SK-N-SH (cell line): ENCODE measurements at places on chromosomes 3 and 15. TPM values are rescaled to one million over a fixed set of nuclear protein-coding genes. Genes with fewer than 3 reads are reported as not detected.

BOC gene
- 5.8 and 6.6 TPM in 2 replicates for polyA plus RNA-seq

GABRR3 gene
- not detected in 2 replicates for polyA plus RNA-seq

PP2D1 gene
- not detected in 2 replicates for polyA plus RNA-seq

TTLL13 gene
- polyA plus RNA-seq = 0.03 and 0.06 TPM in 2 replicates

GRCh38 chr3:181956122-181956521, 244.4 kb downstream of the SOX2 start:
- H3K4me3 ChIP-seq = no peak overlapping the region
- no peaks in the 10 kb centered on the region for H3K36me3 ChIP-seq
- DNase-seq = no peak
- no peak overlapping the region for H3K27ac ChIP-seq
- H3K4me1 ChIP-seq = no peaks in the 10 kb centered on the region

GRCh38 chr3:179948740-179949139, 88.0 kb downstream of the PEX5L start:
- no peak overlapping the region for H3K27ac ChIP-seq
- no peaks in the 10 kb centered on the region for H3K36me3 ChIP-seq
- no peaks in the 10 kb centered on the region for H3K4me1 ChIP-seq
- H3K4me3 ChIP-seq = no peak overlapping the region
- H3K27me3 ChIP-seq = no peaks in the 10 kb centered on the region

DNA sequence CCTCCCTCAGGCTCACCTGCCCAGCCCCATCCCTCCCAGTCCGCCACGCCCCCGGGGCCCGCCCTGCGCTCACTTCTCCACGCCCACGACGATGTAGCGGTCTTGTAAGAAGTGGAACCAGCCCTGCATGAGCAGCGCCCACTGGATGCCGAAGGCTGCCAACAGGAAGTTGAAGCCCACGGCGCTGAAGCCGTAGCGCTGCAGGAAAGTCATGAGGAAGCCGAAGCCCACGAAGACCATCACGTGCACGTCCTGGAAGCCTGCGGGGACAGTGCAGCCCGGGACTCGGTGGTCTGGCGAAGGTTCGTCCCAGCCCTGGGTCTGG, 9.7 kb downstream of the RHCG start:
- peaks cover 4% of the 10 kb centered on the region; the same call in 1 of the 2 replicates for H3K4me1 ChIP-seq
- no peaks in the 10 kb centered on the region for H3K27me3 ChIP-seq
- no peak overlapping the region for H3K4me3 ChIP-seq

DNA sequence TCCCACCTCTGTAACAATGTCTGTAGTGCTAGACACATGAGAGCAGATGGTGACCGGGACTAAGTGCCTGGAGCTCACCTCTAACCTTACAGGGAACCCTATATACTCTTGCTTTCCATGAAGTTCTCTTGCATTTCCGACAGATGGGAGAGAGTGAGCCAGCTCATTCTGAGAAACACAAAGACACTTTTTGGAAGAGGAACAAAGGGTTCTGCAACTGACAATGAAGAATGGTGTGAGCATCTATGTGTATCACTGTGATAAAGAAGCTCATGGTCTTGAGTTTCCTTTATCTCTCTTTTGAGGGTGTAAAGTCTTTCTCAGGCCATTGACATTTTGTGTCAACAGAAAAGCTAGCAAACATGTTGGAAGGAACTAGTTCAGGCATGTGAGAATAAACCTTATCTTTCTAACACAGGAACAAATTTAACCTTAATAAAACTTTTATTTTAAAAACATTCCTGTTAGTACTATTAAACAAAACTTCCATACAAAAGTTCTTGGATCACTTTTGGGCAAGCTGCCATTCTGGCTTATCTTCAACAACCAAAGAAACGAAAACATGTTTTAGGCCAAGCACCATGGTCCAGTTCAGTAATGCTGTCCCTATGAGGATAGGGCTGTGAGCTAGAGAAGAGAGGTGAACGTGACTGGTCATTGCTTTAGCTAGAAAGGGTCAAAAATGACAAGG, 142.7 kb downstream of the THRB start:
- H3K27me3 ChIP-seq = no peaks in the 10 kb centered on the region
- no peak for DNase-seq
- H3K36me3 ChIP-seq = no peaks in the 10 kb centered on the region
- H3K4me3 ChIP-seq = no peak overlapping the region
- no peak overlapping the region for H3K27ac ChIP-seq
- H3K4me1 ChIP-seq = no peaks in the 10 kb centered on the region

GRCh38 chr3:153338487-153338886, 176.5 kb downstream of the RAP2B start:
- no peaks in the 10 kb centered on the region for H3K4me1 ChIP-seq
- no peaks in the 10 kb centered on the region for H3K27me3 ChIP-seq
- DNase-seq = no peak
- H3K36me3 ChIP-seq = no peaks in the 10 kb centered on the region
- H3K4me3 ChIP-seq = no peak overlapping the region

DNA sequence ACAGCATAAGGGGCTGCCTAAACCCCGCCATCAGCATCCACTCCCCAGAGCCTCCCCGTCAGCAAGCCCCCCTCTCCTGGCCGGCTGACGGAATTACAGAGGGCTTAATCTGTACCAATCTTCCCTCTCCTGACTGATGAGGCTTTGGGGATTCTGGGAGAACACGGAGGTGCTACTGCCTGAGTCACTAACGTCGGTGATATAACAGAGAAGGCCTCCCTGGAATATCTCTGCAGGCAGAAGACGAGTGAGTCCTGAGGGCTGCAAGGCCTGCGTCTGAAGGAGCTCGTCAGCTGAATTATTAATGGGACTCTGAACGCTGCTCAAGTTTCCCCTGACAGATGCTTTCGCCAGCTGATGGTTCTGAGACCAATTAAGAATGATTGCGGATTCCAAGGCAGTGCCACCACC, 147.7 kb downstream of the XXYLT1 start:
- no peak overlapping the region for H3K4me3 ChIP-seq
- H3K36me3 ChIP-seq = no peaks in the 10 kb centered on the region
- no peaks in the 10 kb centered on the region for H3K4me1 ChIP-seq
- no peaks in the 10 kb centered on the region for H3K27me3 ChIP-seq

- H3K36me3 ChIP-seq = no peaks in the 10 kb centered on the region
- no peak overlapping the region for H3K27ac ChIP-seq
- no peak overlapping the region for H3K4me3 ChIP-seq
- H3K4me1 ChIP-seq = peaks cover 19% of the 10 kb centered on the region; the same call in 1 of the 2 replicates
Observed at GRCh38 chr15:99568625-99569352, 3.0 kb downstream of the MEF2A start.

GRCh38 chr15:51094606-51095569, at the start of gene TNFAIP8L3:
Gene TNFAIP8L3 (minus strand): TSS chr15:51094906. CDS start chr15:51094595, 311 bp downstream.
- H3K4me3 ChIP-seq = peak within 1 kb of the TSS; percentile 63
- 0 out of 2 replicates have a peak, but pooled peaks cover 3% of the 10 kb centered on the region for H3K4me1 ChIP-seq
- no peak within 1 kb of the TSS for H3K27ac ChIP-seq
- no peaks in the 10 kb centered on the region for H3K36me3 ChIP-seq
- DNase-seq = peak; percentile 84
- H3K27me3 ChIP-seq = peaks cover 5% of the 10 kb centered on the region; the same call in 1 of the 2 replicates

DNA sequence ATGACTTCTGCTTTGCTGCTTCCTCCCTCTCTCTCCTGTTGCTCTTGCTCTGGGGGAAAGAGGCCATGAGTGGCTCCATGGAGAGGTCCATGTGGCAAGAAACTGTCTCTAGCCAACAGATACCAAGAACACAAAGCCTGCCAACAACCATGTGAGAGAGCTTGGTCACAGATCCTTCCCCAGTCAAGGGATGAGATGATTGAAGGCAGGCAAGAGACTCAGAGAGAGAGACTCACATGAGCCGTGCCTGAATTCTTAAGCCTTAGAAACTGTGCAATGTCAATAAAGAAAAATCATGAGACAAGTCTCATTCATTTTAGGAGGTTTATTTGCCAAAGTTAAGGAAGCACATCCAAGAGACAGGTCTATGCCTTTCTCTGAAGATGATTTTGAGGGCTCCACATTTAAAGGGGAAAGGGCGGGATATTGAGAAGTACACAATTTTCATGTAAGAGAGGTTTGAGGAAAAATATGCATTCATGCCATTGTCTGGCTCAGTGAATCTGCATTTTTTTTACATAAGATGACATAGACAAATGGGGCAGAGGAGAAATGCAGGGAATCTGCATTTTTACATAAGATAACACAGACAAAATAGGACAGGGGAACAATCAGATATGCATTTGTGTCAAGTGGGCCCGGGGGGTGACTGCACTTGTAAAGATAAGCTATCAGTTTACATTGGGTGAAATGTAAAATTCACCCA, 59.5 kb upstream of the SUCLG2 start:
- H3K36me3 ChIP-seq = no peaks in the 10 kb centered on the region
- no peak for DNase-seq
- H3K27ac ChIP-seq = no peak overlapping the region
- H3K4me3 ChIP-seq = no peak overlapping the region
- H3K27me3 ChIP-seq = no peaks in the 10 kb centered on the region

- H3K4me3 ChIP-seq = no peak overlapping the region
- peaks cover 38% of the 10 kb centered on the region for H3K27me3 ChIP-seq
- no peak for DNase-seq
- H3K36me3 ChIP-seq = no peaks in the 10 kb centered on the region
- H3K4me1 ChIP-seq = no peaks in the 10 kb centered on the region
- H3K27ac ChIP-seq = no peak overlapping the region
Observed at GRCh38 chr3:42500091-42500490, 2.4 kb upstream of the VIPR1 start.

DNA sequence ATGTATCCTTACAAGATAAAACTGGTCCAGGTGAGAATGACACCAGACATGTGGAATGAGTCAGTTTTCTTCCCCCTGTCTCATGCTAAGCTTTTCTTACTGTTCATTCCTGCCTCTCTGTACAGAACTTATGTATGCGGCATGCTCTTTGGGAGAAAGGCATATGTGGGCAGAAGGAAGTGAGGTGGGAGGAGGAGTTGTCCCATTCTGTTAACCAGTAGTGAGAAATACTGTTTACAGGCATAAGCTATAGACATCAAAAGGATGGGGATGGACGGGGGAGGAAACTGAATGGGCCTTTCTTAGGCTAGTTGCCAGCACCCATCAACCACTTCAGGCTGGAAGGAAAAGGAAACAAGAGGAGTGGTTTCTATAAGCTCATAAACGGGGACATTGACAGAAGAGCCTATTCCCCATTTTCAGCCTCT, 143.6 kb upstream of the BHLHE40 start:
- H3K27ac ChIP-seq = no peak overlapping the region
- no peaks in the 10 kb centered on the region for H3K27me3 ChIP-seq
- no peak overlapping the region for H3K4me3 ChIP-seq
- no peak for DNase-seq

DNA sequence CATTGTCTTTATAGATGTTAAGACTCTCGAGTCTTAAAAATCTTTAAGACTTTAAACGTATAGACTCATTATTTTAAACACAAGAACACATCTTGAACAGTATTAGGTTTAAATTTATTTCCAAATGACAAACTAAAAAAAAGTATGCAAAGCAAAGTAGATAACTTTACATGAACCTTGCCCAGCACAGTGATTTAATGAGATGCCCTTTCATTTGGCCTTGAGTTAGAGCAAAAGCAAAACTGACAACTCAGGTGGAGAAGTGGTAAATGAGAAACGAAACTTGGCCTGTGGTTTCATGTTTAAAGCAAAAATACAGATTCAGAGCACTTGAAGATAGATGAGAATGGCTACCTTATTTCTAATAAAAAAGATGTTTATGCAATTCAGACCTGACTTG, 8.6 kb downstream of the GPR15 start:
- no peak overlapping the region for H3K27ac ChIP-seq
- no peaks in the 10 kb centered on the region for H3K36me3 ChIP-seq
- no peak overlapping the region for H3K4me3 ChIP-seq
- no peaks in the 10 kb centered on the region for H3K4me1 ChIP-seq
- DNase-seq = no peak
- H3K27me3 ChIP-seq = peaks cover 4% of the 10 kb centered on the region; the same call in 1 of the 2 replicates
